Kidney capillary endothelial cell (primary cell): ENCODE measurements at places on chromosomes 1 and 21.

GRCh38 chr1:186628910-186629309 is 51.3 kb downstream of the PTGS2 start:
- DNase-seq = no peak

DNA sequence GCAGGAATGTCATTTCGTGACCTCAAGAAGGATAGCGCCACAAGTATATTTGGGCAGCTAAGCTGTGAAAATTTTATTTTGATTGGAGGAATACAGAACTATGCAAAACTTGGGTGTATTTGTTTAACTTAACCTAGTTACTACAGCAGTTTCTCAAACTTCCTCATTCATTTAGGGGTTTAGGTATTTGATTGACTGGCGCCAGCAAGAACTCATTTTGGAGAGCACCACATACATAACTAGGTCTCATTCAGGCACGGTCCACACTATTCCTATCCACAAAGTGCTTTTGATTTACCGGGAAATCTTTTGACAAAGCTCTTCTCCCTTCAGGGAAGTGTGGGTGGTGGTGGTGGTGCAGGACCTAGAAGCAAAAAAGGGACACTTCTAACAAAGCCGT is 155.1 kb upstream of the NRIP1 start:
- no peak for DNase-seq

DNA sequence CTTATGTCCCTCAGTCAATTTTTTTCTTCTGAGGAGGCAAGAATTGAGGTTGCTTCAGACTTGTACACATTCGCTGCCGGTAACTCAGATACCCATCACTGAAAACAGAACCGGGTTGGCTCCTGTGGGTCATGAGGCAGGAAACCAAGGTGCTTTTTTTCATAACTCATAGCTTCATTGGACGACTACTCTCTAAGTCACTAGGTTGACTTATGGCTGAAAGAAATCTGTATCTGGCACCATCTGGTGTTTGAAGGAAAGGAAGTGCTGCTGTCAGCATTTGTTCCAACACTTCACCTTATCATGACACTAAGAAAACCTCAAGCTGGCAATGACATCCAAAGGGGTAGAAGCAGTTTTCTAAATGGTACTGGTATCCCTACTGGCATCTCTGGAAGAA is 82.3 kb downstream of the TBX19 start:
- no peak for DNase-seq

GRCh38 chr1:27332536-27333281 is 9.1 kb upstream of the SYTL1 start:
- peak; percentile 40 for DNase-seq

GRCh38 chr1:190176776-190177175 is 300.9 kb downstream of the BRINP3 start:
- no peak for DNase-seq

- no peak for DNase-seq
These were observed 714 bp upstream of the AKIRIN1 start for GRCh38 chr1:38990386-38990737.

GRCh38 chr1:67803380-67804279 is 29.6 kb downstream of the GNG12 start:
- DNase-seq = no peak

- no peak for DNase-seq
These were observed 286.3 kb upstream of the C1orf105 start for GRCh38 chr1:172134087-172134731.

DNA sequence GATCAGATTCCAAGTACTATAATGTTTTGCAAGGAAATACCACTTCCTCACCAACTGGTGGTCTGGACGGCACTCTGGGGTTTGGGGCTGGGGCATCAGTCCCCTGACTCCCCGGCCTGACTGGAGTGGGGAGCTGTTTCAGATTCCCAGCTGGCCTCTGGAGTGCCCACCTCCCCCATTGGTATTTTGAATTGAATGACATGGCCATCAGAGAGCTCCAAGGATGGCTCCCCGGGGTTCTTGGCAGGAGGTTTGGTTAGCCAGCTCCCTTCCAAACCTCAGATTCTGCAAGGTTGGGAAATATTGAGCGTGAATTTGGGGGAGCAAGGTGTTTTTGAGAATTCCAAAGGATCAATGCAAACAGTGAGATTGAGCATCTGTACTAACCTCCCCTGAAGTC is 2.2 kb upstream of the INAVA start:
- DNase-seq = no peak

DNA sequence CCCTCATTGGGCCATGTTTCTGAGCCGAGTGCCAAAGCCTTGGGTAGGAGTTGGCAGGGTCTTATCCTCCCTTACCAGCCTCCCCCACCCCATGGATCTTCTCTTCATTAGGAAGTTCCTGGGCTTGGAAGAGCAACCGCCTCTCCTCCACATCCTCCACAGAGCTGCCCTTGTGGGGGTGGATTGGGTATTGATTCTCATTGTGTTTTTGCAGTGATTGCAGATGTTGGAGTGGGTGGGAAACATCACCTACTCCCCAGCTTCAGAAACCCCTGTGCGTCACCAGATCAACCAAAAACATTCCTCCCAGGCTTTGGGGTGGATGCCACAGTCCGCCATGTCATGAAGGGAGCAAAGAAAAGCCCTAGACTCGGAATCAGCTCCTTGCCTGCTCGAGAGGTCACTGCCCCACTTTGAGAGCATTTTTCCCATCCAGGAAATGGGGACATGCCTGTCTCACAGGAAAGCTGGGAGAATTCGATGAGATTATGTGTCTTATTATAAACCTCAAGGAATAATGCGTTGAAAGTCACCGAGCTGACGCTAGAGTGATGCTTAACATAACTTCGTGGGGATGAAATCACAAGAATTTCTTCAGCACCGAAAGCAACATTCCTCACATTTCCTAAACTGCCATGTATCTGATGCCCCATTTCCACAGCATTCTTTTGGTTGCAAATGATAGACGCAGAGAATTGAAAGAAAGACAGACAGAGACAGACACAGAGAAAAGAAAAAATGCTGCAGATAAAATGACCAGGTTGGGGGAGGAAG is 44.7 kb upstream of the ZBTB40 start:
- no peak for DNase-seq

GRCh38 chr1:174815474-174815908 is 184.3 kb upstream of the CACYBP start:
- no peak for DNase-seq

GRCh38 chr1:224490549-224491537 is 56.2 kb upstream of the WDR26 start:
- DNase-seq = no peak

- no peak for DNase-seq
These were observed 44.0 kb upstream of the DAB1 start for GRCh38 chr1:57467830-57468229.

- DNase-seq = no peak
These were observed 65.6 kb downstream of the COP1 start for GRCh38 chr1:176141449-176141848.

DNA sequence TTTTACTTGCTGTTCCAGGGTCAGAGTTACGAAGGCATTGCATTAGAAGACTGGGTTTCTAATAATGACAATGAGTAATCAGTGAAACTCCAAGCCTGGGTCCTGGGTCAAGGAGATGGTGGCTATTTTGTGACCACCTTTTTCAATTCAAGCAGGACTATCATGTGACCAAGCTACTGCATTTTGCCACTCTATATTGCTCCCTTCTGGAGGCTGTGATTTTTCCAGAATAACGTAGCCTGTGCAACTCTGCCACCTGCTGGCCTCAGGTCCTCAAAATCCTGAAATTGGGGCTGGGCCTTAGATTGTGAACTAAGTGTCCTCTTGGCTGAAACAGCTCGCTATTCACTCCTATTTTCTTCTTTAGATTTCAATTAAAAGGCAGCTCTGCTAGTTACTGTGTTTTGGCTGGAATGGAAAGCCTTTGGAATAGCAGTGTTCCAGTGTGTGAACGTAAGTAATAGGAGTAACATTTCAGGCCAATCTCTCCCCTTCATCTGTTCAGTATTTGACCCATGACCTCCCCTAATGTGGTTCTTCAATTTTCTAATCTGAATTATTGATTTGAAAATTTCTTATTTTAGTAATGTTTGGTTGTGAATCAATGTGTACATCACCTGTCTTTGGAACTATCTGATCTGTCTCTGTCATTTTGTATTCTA is 52.9 kb upstream of the CD46 start:
- DNase-seq = peak; percentile 48

- no peak for DNase-seq
These were observed 348.3 kb downstream of the ASTN1 start for GRCh38 chr1:176816232-176816631.

DNA sequence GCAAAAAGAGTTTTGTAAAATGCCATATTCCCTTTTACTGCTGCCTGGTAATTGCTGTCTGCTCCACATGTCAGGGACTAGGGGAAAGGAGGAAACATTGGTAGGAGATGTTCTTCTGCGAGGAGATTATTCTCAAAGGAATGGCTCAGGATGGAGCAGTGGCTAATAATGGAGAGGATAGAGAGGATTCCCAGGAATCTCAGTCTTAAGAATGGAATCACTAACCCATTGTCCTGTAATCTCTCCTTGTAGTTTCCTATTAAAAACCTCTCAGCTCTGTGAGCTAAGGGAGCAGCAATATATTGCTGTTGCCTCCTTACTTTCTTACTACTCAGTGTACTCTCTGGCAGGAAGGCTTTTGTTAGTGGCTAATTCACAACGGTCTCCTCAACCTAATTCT is 175.4 kb downstream of the HS2ST1 start:
- no peak for DNase-seq

- DNase-seq = no peak
These were observed 75.4 kb downstream of the PLD5 start for GRCh38 chr1:242448910-242449645.

- no peak for DNase-seq
These were observed 4.0 kb upstream of the LHX8 start for GRCh38 chr1:75129983-75130789.

GRCh38 chr1:67855961-67856360 is 22.7 kb upstream of the GNG12 start:
- DNase-seq = no peak
